ENCODE measurements at places on chromosomes 5 and 9. TPM values are rescaled to one million over a fixed set of nuclear protein-coding genes. Genes with fewer than 3 reads are reported as not detected.

Gene FSTL4
- 2.3 TPM for total RNA-seq

Gene HTR1A
- total RNA-seq = not detected

Gene DIPK1B
- total RNA-seq = 0.08 TPM

Gene BASP1
- 154 TPM for total RNA-seq

Gene GPX3
- total RNA-seq = 39.9 TPM

Gene GDF9
- total RNA-seq = 0.42 TPM

Gene SH3TC2
- 12.1 TPM for total RNA-seq

Gene INSL4
- total RNA-seq = not detected

Gene YIPF5
- total RNA-seq = 38.9 TPM

Gene NFIB
- total RNA-seq = 21.3 TPM

Gene TRMT10B
- 2.0 TPM for total RNA-seq

Gene OLFM1
- not detected for total RNA-seq

Gene ERCC6L2
- total RNA-seq = 22.4 TPM

Gene ANKRD33B
- total RNA-seq = 0.42 TPM

Gene ANKRA2
- 10.8 TPM for total RNA-seq

Gene BAAT
- total RNA-seq = not detected

Gene WNK2
- total RNA-seq = not detected

Gene C1QTNF3
- 0.16 TPM for total RNA-seq

Gene C5orf52
- total RNA-seq = not detected

Gene SAXO1
- total RNA-seq = not detected

Gene ACER2
- total RNA-seq = 4.7 TPM

Gene FOXD4L4
- not detected for total RNA-seq

Gene FBXL7
- total RNA-seq = 1.0 TPM

Gene DMRTA1
- total RNA-seq = 0.84 TPM

All from hair follicular keratinocyte (primary cell).